ENCODE measurements at places on chromosomes 2 and 18.

GRCh38 chr2:33215299-33215698, 261.1 kb upstream of the RASGRP3 start:
- DNase-seq: no peak

GRCh38 chr2:231646476-231646875, 53.8 kb downstream of the TEX44 start:
- DNase-seq: no peak

GRCh38 chr2:181218401-181218821, 238.0 kb downstream of the UBE2E3 start:
- no peak for DNase-seq

DNA sequence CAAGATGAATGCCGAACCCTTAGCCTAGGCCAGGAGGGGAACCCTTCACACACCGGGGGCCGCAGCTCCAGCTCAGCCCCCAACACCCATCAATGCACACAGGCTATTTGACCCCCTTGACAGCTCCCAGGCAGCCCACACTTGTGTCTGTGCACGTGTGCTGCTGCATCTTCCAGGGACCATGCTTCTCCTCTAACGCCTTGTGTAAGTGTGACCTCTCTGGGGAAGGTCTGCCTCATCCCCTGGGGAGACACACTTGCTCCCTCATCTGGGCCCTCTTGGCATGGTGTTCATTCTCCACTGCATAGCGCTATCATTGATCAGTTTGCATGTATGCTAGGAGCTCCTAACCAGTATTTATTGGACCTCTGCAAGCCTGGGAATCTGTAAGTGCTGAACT, 120.0 kb upstream of the FHL2 start:
- DNase-seq: no peak

GRCh38 chr2:95075440-95076132, 46.0 kb downstream of the MRPS5 start:
- DNase-seq: no peak

GRCh38 chr2:29782549-29783458, 138.6 kb downstream of the ALK start:
- no peak for DNase-seq

DNA sequence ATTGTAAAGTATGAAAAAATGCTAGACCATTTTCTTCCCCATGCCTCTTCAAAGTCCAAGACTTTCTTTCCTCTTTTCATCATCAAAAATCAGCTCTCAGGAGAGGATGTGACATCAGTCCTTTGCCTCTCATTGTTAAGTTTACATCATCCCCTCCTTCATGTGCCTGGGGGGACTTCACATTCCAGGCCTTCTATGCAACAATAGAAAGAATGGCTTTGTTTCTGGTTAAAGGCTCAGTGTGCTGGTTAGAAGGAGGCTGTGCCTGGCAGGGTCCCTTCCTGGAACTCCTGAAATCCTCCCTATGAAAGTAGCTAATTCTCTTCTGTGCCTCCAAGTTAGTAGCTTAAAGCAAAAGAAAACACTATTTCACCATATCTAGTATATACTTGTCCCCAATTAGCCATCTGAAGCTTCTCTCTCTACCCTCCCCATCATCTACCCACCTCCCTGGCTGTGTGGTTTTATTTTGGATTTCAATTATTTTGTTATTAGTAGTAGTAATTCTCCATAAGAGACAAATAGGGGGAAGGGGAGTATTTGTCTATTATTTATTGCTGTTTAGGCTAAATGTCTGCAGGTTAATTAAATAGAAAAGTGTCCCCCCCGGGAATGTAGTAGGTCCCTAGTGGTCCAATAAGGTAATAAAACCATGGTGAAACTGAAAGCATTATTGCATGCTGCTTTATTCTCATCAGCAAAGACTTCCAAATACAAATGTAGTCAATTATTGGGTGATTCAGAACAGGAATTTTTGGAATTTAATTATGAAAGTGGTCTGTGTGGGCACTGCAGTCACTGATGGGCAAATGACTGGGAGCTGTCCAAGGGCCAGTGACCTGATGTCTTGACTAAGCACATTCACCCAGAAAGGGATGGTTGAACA, 69.0 kb downstream of the CPO start:
- no peak for DNase-seq

DNA sequence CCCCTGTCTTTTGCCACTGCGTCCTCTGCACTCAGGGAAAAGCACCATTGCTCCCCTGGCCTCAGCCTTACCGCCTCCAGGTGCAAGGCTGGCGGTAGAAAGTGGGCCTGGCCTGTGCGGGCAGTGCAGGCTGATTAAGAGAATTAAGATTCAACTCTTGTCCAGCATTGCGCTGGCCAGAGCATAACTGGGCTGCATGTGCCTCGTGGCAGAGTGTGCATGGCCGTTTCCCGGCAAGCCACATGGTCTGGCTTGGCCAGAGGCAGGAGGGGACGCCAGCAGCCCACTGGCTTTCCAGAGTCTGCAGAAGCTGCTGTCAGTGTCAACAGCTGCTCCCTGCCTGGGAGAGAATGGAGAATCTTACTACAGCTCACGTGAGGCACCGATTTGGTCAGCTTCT, 12.3 kb downstream of the NTSR2 start:
- no peak for DNase-seq

GRCh38 chr2:121689356-121689755, 40.1 kb upstream of the CLASP1 start:
- DNase-seq: peak; percentile 30

- DNase-seq: no peak
These were observed 12.2 kb downstream of the BIN1 start for GRCh38 chr2:127094509-127095366.

DNA sequence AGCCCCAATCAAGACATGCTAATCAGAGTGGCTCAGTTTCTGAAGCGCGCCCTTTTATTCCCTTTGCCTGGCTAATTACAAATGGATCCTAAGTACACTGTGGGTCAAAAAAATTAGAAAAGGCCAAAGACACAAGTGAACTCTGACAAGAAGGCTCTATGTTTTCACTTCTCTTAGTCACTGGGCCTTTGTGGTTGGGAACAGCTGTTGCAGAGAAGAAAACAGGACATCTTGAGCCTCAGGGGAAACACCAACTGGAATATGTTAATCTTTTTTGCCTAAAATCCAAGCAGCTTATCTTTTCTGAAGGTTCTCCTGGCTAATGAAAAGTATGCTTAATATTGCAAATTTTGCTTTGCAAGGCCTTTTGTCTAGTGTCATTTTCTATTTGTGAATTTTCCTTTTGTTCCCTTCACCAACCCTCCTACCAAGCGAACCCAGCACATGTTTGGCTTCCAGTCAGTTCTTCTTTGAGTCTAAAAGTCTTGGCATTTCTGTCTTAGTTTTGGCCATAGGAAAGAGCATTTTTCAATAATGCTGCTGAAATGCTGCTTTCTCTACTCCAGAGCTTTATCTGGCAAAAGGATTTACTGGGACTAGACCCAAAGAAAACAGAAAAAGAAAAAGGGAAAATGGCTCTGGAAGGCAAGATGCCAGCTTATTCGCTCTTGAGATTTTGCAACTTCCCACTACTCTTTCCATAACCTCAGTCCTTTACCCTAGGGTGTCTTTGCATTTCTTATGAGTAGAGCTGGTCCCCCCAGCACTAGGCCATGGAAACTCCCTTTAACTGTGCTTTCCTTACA, 440.2 kb upstream of the ST6GAL2 start:
- no peak for DNase-seq

GRCh38 chr2:70116936-70117552, 29.8 kb downstream of the PCBP1 start:
- DNase-seq: no peak

DNA sequence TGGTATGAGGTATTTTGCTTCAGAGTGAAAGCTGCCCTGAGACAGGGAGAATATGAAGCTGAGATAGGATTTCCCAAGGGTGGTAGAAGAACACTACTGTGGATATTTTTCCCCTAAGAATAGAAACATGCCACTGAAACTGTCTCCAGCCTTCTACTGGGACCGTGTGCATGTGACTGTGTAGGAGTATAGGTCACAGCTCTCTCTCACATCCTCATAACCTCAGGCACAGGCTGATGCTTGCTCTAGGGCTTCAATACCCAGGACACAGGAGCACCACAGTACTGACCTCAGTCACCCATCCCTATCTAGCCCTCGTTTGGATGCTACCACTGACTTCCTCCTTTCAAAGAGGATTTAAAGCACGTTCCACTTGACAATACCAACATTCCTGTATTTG, 67.2 kb downstream of the REV1 start:
- no peak for DNase-seq

DNA sequence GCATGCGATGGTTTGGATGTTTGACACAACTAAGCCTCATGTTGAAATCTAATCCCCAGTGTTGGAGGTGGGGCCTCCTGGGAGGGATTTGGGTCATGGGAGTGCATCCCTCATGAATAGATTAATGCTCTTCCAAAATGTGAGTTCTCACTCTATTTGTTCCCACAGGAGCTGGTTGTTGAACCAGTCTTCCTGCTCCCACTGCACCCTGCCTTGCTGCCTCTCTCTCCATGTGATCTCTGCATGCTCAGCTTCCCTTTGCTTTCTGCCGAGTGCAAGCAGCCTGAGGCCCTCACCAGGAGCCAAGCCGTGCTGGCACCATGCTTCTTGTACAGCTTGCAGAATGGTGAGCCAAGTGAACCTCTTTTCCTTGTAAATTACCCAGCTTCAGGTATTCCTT, 206.8 kb downstream of the VAPA start:
- peak; percentile 39 for DNase-seq

DNA sequence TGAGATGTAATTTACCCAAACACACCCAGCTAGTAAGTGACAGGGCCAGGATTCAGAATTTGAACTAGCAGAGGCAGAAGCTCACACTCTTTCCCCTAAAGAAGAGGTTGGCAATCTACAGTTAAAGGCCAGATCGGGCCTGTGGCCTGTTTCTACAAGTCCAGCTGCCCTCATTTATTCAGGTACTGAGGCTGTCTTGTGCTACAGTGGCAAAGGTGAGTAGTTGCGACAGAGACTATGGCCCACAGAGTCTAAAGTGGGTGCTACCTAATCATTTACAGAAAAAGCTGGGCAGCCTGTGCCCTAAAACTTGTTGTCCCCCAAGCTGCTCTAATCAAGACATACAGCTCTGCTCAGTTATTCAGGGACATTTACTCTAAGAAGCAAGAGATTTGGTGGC, 86.8 kb downstream of the RTN4 start:
- DNase-seq: no peak

DNA sequence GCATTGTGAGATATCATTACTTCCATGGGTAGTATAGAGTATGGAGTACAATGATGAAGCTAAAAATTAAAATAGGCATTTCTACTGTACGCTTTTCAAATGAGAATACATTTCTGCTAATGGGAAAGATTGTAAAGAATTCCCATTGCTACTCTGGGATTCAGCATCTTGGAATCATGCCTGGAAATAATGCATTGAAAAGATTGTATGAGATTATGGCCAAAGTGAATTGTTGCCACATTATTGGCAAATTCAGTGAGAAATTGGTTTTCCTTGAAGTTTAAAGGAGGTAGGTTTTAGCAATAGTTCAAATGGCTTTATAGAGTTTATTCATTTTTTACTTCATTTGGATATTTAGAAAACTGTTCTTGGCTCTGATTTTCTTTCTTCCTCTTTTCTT, 157.9 kb downstream of the GULP1 start:
- no peak for DNase-seq

DNA sequence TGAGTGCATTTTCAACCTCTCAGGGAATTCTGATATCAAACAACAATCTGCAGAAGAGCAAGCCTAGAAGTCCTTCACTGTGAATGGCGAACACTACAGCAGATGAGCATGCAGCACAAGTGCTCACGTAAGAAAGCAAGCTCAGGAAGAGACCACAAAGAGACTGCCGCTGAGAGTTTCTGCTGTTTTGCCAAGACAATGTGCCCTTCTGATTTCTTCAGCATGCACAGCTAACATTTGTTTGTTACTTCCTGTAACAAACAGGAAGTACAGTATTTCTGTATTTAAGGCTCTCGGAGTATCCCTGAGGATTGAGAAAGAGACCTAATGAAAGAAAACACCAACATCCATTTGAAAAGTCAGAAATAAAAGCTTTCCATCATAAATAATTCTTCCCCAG, 45.9 kb downstream of the MBOAT2 start:
- no peak for DNase-seq

- no peak for DNase-seq
These were observed 130.7 kb downstream of the SH3RF3 start for GRCh38 chr2:109259671-109260070.

GRCh38 chr2:81979086-81979485, 1674.5 kb upstream of the LRRTM1 start:
- DNase-seq: no peak

- no peak for DNase-seq
These were observed 502.2 kb upstream of the NRXN1 start for GRCh38 chr2:51534166-51534565.

DNA sequence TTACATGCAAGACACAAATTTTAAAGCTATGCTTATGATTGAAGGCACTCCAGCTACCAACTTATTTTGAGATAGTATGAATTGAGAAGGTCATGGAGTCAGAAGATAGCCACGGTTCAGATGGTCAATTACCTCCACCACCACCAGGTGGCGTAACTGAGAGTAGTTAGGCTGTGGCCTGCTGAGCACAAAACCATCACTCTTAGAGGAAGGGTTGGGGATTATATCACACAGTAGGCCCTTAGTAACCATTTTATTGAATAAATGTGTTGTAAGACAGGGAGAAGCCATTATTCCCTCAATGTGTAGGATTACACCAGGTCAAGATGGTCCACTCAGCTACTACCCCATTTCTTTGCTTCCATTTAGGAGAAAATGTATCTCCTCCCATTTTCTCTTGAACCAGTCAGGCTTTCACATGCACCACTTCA, 18.8 kb downstream of the KLHL41 start:
- peak; percentile 8 for DNase-seq

DNA sequence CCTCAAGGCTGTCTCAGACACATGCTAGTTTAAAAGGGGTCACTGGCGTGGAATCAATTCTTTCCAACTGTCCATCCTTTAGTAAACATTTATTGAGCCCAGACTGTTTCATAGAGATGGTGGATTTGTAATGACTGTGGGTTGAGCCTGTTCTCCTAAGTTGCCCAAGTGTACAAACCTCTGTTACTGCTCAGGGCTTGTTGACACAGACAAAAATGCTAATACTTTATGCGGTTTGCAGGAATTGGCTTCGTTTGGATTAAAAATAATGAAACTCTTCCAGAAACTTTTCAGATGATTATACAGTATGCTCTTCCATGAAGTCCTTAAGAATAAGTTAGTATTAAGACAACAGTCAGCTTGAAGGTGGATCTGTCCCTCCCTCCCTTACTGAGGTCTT, 83.6 kb upstream of the MGAT5 start:
- no peak for DNase-seq

Data from SK-N-MC (cell line).